Stomach (tissue), 19 donors: ENCODE measurements at places on chromosomes 1 and 21. TPM values are rescaled to one million over a fixed set of nuclear protein-coding genes. Genes with fewer than 3 reads are reported as not detected.

GRCh38 chr1:212463565-212464285, 31.0 kb downstream of the NENF start:
- DNase-seq: no peak

GRCh38 chr1:224170748-224171478, 12.1 kb upstream of the DEGS1 start:
- DNase-seq: peak; percentile 40

DNA sequence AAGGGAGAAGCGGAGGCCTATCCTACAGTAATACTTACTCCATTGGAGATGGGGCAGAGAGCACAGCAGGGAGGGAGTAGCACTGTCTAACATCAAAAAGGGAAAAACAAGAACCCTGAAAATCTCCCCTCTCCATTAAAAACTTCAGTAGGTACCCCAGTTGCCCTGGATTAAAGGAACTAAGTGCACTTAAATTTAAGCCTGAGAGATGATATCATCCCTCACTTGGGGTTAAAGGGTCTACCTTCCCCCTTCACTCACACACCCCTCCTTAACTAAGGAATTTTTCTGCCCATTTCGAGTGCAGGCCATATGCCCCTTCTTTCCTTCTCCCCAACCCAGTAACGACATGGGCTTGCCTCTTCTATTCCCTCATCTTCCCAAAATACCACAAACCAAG, 3.7 kb upstream of the MTMR11 start:
- no peak for DNase-seq

DNA sequence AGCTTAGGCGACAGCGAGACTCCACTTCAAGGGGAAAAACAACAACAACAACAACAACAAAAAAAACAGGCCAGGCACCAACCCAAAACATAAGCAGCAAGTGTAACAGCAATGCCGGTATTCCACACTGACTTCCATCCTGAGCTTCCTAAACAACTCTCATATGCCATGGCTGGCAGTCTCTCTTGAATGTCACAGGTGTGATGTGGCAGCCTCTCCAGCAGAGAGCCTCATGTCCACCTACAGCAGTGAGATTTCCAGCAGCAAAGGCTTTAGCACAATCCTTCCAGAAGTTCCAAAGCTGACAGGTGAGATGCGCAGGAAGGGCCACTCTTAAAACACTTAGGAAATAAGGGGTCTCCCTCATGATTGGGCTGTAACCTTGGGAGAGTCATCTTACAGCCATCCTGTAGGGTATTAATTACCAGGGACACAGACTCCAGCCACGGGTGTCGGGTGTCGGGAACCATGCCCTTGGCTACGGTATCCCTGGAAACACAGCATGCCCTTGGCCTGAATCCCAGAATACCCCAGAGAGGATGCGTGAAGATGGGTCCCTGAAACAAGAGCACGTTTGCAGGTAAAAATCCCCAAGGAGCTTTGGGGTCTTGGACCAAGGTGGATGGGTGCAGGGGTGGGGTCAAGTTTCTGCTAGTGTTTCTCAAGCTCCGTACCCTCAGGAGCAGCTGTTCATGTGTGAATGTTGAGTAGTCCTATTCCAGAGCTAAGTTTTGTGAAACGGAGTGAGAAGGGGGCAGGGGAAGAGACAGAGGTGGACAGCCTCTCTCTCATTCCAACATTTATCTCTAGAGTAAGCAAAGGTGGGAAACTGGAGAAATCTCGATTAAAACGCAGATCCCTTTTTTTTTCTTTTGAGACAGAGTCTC, 31.4 kb downstream of the CLSTN1 start:
- DNase-seq: no peak

- DNase-seq: no peak
Observed at GRCh38 chr1:167438171-167439138, 79.9 kb downstream of the CD247 start.

DNA sequence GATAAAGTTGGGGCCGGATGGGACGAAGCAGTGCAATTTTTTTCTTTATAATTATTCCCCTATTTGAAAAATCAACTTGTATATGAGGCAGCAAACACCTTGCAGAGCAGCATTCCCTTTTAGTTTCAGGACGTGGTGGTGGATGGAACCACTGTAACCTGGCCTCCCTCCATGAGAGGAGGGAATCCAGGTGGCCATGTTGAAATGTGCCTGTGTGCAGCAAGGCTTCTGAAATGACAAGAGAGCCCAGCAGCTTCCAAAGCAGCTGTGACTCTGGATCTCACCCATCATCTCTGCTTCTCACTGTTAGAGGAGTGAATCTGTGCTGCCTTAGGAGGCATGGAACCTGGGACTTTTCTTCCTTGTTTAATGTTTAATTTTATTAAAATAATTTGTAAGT, 42.3 kb downstream of the NFIA start:
- DNase-seq: peak; percentile 42

The CYP4Z1 gene
- total RNA-seq: not detected

The TMEM81 gene
- not detected for total RNA-seq
